ENCODE measurements at places on chromosomes 11 and 22. TPM values are rescaled to one million over a fixed set of nuclear protein-coding genes. Genes with fewer than 3 reads are reported as not detected.
A peak's percentile ranks its signal among the peaks of the same experiment; 100 is the strongest.

DNA sequence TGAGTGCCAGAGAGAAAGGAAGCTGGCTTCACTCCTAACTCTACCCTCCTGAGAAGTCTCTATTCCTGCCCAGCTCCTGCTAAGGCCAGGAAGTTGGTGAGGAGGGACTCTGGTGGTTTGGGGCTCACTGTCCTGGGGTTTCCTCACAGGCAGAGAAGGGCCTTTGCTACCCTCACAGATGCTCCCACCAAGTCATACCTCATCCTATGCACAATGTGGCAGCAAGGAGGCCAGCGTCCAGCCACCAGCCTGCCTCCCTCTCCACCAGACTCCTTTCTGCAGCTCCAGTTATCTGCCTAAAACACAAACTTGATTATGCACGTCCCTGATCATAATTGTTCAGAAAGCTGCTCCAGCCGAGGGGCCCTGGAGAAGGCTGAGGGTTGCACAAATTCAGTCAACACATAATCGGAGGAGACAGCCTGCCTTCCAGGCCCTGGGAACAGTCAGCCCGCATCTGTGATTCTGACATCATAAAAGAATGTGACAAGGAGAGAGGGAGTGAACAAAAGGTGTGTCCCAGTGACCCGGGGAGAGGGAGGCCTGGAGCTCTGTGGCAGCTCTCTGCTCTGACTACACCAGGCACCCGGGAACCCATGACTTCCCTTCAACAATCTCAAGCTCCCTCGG lies 28.8 kb downstream of the DKK3 start:
- H3K27ac ChIP-seq: peak overlapping the region; percentile 98
- H3K4me1 ChIP-seq: peaks cover 17% of the 10 kb centered on the region
- peak; percentile 68 for DNase-seq

DNA sequence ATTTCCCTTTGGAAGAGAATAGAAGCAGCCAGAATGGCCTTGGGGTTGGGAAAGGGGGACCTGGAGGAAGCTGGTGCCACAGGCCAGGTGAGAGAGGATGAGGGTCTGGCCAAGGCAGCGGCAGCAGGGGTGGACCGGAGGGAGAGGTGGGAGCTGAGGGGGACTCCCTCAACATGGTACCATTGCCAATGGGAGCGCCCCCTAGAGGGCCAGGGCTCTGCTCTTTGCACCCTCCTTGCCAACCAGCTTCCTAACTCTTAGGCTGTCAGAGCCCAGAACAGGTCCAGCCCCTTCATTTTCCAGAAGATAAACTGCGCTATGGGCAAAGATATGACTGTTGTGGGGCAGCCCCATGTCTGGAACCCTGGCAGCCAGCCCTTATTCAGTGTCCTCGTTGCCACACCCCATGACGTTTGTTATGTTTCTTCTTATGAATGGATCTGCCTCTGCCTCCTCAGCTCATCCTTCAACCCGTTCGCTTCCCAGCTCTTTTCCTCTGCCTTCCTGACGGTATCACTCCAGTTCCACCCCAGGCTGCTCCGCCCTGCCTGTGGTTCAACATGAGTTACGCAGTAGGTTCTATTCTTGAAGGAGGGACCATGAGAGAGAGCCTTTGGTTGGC lies 185.2 kb downstream of the GRIK4 start:
- DNase-seq: no peak
- H3K27ac ChIP-seq: no peak overlapping the region
- peaks cover 7% of the 10 kb centered on the region for H3K27me3 ChIP-seq
- no peaks in the 10 kb centered on the region for H3K4me1 ChIP-seq
- no peaks in the 10 kb centered on the region for H3K36me3 ChIP-seq

DNA sequence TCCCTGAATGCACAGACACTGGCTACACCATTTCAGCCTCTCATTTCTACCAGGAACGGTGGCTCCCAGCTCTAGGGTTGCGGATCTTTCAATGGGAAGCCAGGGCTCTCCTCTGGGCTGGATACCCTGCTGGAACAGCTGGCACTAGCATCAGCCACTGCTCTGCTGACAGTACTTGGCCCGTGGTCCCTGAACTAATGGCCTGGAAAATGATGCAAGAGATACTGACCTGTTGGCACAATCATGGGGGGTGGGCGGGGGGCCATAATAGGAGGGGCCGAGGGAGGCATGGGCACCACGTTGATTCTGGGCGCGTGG lies 10.7 kb upstream of the TBC1D10A start:
- H3K36me3 ChIP-seq: peaks cover 26% of the 10 kb centered on the region
- H3K27ac ChIP-seq: no peak overlapping the region
- H3K4me3 ChIP-seq: no peak overlapping the region
- no peaks in the 10 kb centered on the region for H3K27me3 ChIP-seq
- no peak for DNase-seq

DNA sequence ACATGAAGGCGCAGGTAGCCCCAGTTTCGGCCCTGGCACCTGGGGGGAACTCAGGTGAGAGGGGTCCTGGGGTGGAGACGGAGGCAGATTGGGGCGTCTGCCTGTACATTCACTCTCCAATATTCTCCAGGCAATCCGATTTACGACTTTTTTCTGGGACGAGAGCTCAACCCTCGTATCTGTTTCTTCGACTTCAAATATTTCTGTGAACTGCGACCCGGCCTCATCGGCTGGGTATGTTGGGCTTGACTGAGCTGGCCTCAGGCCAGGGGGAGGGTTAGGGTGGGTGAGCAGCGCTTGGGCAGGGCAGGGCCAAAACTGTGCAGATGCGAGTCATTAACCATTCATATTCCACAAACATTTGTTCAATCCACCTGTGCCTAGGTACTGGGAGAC lies 1.7 kb downstream of the TM7SF2 start:
- H3K4me1 ChIP-seq: peaks cover 24% of the 10 kb centered on the region
- H3K27me3 ChIP-seq: peaks cover 7% of the 10 kb centered on the region
- peaks cover 6% of the 10 kb centered on the region for H3K36me3 ChIP-seq
- no peak for DNase-seq
- H3K27ac ChIP-seq: peak overlapping the region; percentile 91

DNA sequence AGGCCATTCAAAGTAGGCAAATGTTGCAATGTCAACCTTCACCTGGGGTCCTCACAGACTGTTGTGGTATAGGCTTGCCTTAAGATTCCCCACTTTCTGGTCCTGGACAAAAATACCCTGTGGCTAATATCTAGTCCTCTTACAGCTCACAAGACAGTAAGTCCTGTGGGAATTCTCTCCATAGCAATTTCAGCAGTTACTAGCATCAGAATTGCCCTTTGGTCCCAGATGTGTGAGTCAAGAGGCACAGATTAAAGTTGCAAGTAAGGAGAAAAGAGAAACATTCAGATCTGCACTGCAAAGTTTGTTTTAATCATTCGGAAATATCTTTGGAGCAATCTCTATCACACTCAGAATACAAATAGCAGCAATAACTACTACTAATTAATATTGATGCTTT lies 420.2 kb downstream of the NTM start:
- no peak for DNase-seq
- no peaks in the 10 kb centered on the region for H3K36me3 ChIP-seq
- no peaks in the 10 kb centered on the region for H3K4me1 ChIP-seq
- peaks cover 48% of the 10 kb centered on the region for H3K27me3 ChIP-seq
- no peak overlapping the region for H3K27ac ChIP-seq
- H3K4me3 ChIP-seq: no peak overlapping the region

- H3K36me3 ChIP-seq: no peaks in the 10 kb centered on the region
- H3K27ac ChIP-seq: no peak overlapping the region
- H3K4me1 ChIP-seq: peaks cover 17% of the 10 kb centered on the region
- DNase-seq: no peak
These were observed 28.4 kb upstream of the SIK2 start for GRCh38 chr11:111573821-111574249.

GRCh38 chr11:124915541-124916369 lies 3.3 kb upstream of the HEPN1 start:
- no peak overlapping the region for H3K27ac ChIP-seq
- H3K4me1 ChIP-seq: no peaks in the 10 kb centered on the region
- H3K4me3 ChIP-seq: no peak overlapping the region
- H3K27me3 ChIP-seq: peaks cover 46% of the 10 kb centered on the region
- no peaks in the 10 kb centered on the region for H3K36me3 ChIP-seq
- no peak for DNase-seq

Gene VWCE
- total RNA-seq: 5.4 TPM

Gene CDPF1
- 10.8 TPM for total RNA-seq

All from type B pancreatic cell (in vitro differentiated cells).